ENCODE measurements at places on chromosomes 5 and 9.

DNA sequence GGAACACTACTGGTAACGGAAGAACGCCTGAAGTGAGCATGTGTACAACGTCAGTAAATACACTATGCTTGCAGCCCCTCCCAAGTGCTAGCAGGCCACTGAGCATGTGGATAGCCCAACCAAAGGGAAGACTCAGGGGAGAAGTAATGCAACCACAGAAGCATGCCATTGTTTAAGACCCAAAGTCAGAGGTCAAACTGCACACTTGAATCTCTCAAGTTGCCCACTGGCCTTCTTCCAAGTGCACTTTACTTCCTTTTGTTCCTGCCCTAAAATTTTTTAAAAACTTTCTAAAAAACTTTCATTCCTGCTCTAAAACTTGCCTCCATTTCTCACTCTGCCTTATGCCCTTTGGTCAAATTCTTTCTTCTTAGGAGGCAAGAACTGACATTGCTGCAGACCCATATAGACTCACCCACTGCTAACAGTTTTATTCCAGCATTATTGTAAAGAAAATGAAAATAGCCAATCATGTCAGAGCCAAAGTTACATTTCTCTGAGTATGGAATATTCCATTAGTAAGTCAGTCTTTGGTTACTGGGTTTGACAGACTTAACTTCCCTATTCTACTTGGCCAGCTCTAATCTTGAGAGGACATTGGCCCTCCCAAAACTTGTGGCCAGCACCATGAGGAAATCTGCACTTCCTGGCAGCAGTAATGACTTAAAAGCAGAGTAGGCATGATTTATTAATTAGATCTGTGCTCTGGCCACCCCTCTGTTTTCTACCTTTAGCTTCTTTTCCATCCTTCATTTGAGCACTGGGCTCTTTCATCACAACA, 76.9 kb downstream of the TSSK1B start:
- no peak for DNase-seq

DNA sequence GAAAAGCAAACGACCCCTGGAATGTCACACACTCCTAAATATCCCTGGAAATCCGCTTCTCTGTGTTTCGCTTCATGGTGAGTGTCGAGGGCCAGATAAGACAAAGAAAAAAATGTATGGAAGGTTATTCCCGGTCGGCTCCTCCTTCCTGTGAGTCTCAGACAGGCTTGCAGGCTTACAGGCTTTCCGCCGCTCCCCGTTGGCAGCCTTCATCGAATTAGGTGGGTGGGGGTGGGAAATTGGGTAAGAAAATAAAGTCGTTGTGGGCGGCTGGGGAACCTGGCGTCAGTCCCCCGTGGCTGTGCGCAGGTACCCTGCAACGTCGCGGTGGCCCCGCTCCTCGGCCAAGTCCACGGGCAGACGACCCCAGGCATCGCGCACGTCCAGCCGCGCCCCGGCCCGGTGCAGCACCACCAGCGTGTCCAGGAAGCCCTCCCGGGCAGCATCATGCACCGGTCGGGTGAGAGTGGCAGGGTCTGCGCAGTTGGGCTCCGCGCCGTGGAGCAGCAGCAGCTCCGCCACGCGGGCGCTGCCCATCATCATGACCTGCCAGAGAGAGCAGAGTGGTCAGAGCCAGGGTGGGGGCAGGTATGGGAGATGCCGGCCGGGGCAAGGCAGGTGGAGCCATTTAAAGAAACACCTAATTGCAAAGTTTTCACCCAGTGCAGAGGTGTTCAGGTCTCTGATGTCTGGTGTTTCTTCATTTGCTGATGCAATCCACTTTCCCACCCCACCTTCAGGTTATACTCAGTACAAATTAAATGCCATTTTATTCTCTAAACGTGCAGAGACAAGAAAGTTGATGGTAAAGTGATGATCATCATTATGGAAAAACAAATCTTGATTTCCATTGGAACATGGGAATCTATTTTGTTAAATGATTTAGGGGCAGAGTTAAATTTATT, 3.2 kb downstream of the CDKN2B start:
- DNase-seq: no peak

DNA sequence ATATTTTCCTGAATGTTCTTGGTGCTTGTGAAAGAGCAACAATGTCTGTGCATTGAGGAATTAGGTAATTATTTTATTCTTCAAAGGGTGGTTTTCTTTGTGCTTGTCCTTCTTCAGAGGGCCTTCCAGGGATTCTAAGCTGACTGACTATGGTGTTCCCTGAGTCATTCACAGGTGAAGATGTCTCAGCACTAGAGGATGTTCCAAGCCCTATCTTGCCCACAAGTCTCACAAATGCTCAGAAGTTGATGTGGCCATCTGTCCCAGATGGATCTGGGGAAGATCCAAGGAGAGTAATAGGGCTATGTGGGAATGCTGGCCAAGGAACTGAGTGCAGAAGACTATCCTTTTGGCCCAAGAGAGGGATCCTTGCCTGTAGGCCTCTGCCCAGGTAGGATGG, 120.9 kb downstream of the ADAMTSL1 start:
- no peak for DNase-seq

GRCh38 chr9:16763946-16764345, 106.5 kb downstream of the BNC2 start:
- DNase-seq: no peak

- DNase-seq: no peak
These were observed 264.7 kb upstream of the NR4A3 start for GRCh38 chr9:99556998-99557397.

DNA sequence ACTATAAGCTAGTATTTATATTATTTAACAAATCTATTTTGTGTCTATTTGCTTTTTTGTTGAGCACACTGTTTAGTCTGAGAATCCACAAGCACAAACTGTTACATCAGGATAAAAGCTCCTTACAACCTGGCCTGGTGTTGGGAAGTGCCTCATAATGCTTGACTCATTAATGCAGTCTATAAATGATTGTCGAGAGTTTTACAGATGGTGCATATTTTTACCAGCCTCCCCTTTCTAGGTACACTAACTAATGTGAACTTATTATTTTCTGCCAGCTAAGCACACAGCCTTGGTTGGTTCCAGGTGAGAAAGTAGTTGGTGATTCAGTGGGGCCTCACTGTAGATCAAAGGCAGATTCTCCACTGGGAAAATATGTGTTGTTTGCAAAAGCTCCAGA, 151.0 kb upstream of the ADAMTS16 start:
- DNase-seq: no peak

GRCh38 chr5:143896966-143897365, 85.0 kb downstream of the HMHB1 start:
- DNase-seq: peak; percentile 43

- peak; percentile 57 for DNase-seq
These were observed 133.4 kb upstream of the OTULINL start for GRCh38 chr5:14447958-14448911.

All from EL (cell line).